ENCODE measurements at places on chromosomes 7 and 10. TPM values are rescaled to one million over a fixed set of nuclear protein-coding genes. Genes with fewer than 3 reads are reported as not detected.
A peak's percentile ranks its signal among the peaks of the same experiment; 100 is the strongest.

EGFR gene
- total RNA-seq = 371 TPM

CTNNA3 gene
- total RNA-seq = not detected

GRK5 gene
- 1.2 TPM for total RNA-seq

HOXA4 gene
- 2.6 TPM for total RNA-seq

TUBB8 gene
- total RNA-seq = not detected

FBXO24 gene
- total RNA-seq = 0.37 TPM

CNOT4 gene
- 18.5 TPM for total RNA-seq

GRCh38 chr7:142872106-142872675, 13.4 kb downstream of the TRPV6 start:
- DNase-seq = no peak

DNA sequence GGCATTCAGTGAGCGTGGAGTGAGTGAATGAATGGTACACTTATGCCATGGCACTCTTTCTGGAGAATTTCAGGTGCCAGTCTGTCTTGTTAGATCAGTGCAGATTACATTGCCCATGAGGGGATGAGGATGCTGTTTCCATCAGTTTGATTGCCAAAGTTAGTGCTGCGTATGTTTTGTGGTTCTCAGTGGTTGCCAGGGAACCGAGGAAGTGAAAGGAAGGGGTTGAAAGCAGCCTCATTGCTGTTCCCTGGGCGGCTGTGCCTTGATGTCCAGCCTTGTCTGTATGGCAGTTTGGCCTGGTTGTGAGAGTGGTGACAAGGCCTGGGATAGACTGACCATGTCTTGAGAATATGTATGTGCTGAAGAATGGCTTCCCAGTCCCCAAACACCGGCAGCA, 30.2 kb downstream of the WBP1L start:
- DNase-seq = no peak

DNA sequence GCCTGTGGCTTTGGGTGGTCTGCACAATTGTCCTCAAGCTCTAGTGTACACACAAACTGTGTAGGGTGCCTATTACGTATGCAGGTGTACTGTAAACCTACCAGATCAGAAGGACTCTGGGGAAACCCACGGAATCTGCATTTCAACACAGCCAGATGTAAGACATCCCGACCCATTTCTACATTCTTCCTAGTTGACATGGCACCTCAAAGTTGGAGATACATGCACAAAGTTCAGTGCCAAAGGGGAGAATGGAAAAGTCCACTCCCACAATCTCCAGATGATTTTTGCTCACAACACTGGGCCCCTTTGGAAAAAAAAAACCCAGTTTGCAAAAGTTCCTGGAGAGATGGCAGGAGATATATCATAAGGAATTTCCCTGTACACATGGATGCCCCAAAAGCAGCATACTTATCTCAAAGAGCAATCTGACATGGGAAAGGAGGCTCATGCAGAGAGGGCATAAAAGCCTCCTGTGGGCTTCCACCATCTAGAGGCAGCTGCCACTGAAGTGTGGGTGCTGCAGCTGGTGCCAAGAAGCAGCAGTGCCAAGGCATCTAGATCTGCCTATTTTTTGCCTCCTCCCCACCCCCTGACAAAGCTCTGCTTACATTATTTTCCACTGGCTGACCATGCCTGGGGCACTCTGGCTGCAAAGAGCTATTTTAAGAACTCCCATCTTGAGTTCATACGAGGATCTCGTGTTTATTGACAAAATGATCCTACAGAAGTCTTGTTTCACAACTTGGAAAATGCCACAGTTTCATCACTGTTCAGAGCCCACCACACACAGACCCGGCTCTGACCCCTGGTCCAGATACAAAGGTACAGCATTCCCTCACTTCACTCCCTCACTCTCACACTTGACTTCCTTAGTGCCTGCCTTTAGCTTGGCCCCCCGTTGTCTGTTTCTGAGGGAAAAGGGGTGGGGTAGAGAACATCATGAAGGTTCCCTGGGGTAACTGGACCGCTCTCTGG, 12.9 kb downstream of the TECTB start:
- peak; percentile 67 for DNase-seq

GRCh38 chr7:55245271-55245723, 119.8 kb upstream of the LANCL2 start:
- DNase-seq = peak; percentile 34

- no peak for DNase-seq
Observed at GRCh38 chr7:18467011-18467410, 28.5 kb upstream of the HDAC9 start.

GRCh38 chr10:104527013-104527412, 114.1 kb upstream of the SORCS3 start:
- no peak for DNase-seq

DNA sequence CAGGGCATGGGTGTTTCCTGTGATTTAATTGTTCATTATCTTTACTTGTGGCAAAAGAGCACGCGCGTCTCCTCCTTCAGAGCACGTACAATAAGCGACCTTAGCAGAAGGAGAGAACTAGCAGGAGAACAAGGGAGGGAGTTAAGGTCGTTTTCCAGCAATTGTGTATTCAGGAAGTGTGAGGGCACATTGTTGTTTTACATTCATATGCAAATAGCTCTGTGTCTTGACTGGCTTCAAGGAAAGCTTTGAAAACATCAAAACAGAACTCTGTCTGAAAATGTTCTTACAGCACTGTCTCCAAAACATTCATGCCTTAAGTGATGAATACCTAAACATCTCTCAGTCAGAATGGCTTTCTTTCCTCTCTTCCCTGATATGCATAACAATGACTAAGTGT, 499.1 kb downstream of the ACTR3B start:
- DNase-seq = no peak

Measured in MCF 10A (cell line).